ENCODE measurements at places on chromosomes 5 and 9.

- DNase-seq = no peak
These were observed 142.7 kb downstream of the ANXA1 start for GRCh38 chr9:73294336-73294735.

GRCh38 chr9:113631137-113631765 is 167.7 kb downstream of the RGS3 start:
- DNase-seq = no peak

GRCh38 chr5:79346420-79346824 is 110.5 kb downstream of the JMY start:
- no peak for DNase-seq

- DNase-seq = no peak
These were observed 19.6 kb upstream of the TNFAIP8 start for GRCh38 chr5:119336262-119336661.

DNA sequence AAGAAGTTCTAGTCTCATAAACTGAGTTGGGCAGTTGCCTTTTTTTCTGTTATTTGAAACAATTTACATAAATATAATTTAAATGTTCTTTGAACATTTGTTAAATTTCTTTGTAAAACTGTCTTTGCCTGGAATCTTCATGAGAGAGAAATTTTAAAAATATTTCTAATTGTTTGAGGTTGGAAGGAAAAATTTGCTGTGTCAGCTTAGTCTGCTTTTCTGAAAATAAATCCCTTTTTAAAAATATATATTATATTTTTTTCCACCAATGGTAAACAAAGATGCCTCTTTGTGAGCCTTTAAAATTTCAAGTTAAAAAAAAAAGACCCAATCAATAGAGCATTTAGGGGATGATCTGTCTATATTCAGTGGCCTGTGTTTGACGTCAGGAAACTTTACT is 542.7 kb downstream of the KIF4B start:
- DNase-seq = no peak

DNA sequence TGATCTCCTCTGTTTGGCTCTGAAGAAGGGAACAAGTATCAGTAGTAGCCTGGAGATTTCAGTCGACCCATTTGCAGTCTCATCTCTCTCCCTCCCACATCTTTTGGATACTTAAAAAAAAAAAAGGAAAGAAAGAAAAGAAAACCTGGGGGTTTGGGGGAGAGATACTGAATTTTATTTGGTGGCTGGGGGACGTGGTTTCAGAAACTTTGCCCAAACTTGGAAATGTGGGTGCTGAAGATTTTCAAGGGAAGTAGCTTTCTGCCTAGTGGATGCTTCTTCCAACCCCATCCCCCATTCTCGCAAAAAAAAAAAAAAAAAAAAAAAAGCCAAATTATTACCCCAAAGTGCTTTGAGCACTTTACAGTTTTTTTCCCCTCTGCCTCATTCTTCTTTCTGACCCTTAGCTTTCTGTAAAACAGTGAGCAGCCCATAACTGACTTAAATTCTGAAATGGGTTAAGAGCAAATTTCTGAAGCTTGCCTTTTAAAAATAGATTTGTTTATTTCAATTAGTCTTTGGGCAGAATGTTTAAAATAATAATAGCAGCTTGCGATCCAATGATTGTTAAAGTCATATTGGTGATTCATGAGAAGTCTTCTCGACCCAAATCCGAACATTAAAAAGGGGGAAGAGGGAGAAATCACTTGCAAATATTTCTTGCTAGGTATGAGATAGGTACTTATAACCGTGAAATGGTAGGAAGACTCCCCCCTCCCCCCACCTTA is 894 bp downstream of the FST start:
- DNase-seq = no peak

- DNase-seq = no peak
These were observed 64.5 kb upstream of the GCNT4 start for GRCh38 chr5:75116856-75117255.
